Skeletal muscle cell (primary cell): ENCODE measurements at places on chromosomes 2 and 18.

DNA sequence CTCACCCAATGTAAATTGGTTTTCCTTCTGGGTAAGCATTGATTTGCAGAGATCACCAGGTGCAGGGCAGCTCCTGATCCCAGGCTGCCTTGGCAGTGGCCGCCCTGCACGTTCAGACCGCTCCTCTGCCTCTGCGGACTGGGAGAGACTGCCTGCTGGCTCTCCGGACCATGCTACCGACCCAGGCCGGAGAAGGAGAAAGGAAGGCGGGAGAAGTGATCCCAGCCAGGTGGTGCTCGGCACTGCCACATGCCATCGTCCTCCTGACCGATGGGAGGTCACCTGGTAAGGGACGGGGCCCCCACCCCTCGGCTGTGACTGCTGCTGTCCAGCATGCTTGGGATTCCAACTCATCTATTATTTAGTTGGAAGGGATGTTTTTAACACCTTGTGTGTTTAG, 108.1 kb upstream of the POU3F3 start:
- no peak for DNase-seq

DNA sequence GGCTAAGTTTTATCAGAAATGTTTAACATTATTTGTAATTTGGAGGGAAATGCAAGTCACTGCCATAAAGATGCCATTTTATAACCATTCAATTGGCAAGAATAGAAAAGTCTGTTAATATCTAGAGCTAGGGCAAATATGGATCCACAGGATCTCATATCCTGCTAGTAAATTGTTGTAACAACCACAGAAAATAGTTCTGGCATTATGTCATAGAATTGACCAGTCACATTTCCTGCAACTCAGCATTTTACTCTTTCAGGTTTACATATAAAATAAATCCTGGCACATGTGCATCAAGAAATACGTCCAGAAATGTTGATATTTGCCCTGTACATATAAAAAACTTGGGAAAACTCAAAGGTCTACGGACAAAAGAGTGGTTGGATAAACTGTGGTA, 32.9 kb downstream of the OSBPL6 start:
- DNase-seq: peak; percentile 32

GRCh38 chr2:176490061-176490861, 221.0 kb downstream of the MTX2 start:
- no peak for DNase-seq

DNA sequence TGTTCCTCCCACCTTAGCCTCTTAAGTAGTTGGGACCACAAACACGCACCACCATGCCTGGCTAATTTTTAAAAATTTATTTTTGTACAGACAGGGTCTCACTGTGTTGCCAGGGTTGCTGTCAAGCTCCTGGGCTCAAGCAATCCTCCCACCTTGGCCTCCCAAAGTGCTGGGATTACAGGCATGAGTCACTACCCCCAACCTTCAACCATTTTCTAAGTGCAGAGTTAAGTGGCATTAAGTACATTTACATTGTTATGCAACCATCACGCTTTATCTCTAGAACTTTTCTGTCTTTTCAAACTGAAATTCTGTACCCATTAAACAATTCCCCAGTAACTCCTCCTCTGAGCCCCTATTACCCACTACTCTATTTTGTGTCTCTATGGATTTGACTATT, 45.9 kb upstream of the AFF3 start:
- no peak for DNase-seq

DNA sequence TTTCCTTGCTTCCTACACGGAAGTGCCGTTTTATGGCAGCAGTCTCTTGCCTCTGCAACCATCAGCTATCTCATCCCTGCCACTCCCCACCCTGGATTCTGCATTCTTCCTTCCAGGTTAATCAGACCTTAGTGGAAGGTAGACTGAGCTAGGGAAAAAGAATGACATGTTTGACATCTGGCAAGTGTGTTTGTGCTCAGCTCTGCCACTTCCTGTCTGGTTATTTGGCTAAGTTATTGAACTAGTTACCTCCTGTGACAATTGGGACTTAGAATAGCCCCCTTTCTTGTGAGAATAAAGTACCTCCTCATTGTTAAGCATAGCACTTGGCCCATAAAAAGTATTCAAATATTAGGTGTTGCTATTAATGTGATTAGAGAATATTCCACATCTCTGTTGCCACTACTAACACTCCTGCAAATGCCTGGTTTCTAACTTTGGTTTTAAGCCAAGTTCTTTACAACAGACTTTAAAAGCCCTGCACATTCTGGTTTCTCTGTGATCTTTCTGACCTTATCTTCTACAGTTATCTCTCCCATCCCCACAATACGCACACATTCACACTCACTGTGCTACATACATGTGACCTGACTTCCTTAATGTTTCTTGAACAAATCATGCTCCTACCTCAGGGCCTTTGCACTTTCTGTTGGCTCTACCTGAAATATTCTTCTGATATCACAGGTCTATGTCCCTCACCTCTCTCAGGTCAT, 10.8 kb upstream of the MAPRE2 start:
- no peak for DNase-seq

DNA sequence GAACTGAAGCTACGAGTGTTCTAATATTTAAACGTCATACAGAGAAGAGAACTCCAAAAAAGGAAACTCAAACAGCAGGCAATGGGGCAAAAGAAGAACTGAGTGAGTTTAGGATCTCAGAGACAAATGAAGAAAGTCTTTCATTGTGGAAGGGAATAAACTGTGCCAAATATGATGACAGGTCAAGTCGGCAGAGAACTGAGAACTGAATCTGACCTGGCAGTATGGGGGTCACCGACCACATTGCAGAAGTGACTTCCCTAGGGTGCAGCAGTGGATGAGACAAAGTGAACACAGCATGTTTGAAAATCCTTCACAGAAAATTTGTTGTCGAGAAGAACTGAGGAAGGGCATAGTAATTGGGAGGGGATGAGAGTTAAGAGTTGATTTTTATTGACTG, 55.9 kb downstream of the TTC21B start:
- DNase-seq: no peak

DNA sequence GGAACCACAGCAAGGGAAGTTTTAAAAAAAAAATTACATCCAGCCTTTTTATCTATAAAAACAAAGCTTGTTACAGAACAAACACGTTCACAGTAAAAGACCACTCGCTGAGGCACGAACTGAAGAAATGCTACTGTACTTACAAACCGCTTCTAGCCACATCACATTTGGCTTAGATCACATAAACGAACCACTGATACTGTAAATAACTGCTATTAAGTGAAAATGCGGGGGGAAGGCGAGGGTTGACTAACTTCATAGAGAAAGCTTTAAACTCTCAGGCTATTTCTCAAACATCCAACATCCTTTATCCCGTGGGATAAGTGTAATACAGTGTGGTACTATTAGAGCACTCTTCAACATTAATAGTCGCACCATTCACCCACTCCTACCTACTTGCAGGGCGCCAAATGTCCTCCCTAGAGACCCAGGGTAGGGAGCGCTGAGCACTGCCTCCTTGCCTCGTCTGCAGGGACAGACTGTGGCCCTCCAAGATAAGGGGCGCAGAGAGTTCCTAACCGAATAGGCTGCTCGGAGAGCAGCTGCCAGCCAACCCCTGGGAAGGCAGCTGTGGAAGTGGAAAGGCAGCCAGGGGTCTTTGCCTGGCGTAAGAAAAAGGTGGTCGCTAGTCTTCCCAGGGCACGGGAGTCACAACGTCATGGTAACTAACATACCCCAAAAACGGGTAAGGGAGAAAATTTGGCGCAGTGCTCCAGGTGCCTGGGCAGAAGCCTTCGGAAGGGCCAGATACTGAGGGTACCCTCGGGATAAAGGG, 854 bp downstream of the GPR155 start:
- no peak for DNase-seq

- DNase-seq: no peak
Observed at GRCh38 chr2:45852450-45853150, 201.1 kb downstream of the PRKCE start.

- DNase-seq: no peak
Observed at GRCh38 chr2:55012672-55013484, 37.4 kb downstream of the RTN4 start.

DNA sequence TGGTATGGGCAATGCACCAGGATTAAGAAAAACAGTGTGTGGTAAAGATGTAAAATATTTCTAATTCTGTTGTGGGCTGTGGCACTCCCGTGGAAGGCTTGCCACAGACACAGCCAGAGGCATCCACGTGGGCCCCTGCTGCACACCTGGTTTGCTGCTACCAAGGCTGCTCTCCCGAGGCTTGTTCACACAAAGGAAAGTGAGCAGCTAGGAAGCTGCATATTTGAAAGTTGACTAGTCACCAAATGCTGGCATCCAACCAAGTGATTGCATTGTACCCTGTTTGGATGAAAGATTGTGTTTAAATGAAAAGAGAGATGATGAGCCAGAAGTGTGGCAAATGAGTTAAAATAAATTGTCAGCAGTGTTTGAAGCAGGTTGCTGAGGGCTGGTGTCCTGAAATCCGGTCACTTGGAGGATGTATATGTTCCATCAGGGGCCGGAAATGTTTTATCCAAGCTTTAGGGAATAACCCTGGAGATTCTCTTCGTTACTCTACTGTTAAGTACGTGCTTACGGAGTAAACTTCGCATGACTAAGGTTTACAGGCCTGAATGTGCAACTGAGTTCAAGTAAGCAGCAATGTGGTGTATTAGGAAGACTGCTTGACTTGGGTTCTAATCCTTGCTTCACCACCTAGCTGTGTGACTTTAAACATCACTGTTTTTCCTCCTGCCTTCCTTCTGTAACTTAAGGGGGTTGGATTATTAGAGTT, 86.1 kb downstream of the MSH2 start:
- peak; percentile 70 for DNase-seq

GRCh38 chr2:149732001-149732685, 144.6 kb upstream of the MMADHC start:
- DNase-seq: peak; percentile 64

DNA sequence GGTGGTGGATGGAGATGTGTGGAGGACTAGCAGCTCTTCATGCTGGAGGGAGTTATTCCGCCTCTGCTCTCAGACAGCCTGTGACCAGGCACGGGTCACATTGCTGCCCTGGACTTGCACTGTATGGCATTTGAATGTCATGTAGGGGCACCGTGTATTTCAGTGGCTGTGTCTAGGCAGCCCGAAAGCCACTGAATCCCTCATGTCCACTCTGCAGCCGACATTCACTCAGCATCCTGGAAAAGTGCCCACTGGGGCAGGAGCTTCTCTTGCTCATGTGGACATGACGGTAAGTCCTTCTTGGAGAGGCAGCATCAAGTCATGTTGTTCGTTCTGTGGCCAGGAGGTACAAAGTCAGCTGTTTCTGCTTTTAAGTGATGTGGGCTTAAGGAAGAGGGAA, 127.9 kb downstream of the SH3RF3 start:
- no peak for DNase-seq

- no peak for DNase-seq
Observed at GRCh38 chr18:45108754-45109153, 428.1 kb downstream of the SETBP1 start.

- DNase-seq: no peak
Observed at GRCh38 chr2:99555404-99555803, 65.6 kb upstream of the REV1 start.

- DNase-seq: no peak
Observed at GRCh38 chr2:24511894-24512293, 20.8 kb downstream of the NCOA1 start.

DNA sequence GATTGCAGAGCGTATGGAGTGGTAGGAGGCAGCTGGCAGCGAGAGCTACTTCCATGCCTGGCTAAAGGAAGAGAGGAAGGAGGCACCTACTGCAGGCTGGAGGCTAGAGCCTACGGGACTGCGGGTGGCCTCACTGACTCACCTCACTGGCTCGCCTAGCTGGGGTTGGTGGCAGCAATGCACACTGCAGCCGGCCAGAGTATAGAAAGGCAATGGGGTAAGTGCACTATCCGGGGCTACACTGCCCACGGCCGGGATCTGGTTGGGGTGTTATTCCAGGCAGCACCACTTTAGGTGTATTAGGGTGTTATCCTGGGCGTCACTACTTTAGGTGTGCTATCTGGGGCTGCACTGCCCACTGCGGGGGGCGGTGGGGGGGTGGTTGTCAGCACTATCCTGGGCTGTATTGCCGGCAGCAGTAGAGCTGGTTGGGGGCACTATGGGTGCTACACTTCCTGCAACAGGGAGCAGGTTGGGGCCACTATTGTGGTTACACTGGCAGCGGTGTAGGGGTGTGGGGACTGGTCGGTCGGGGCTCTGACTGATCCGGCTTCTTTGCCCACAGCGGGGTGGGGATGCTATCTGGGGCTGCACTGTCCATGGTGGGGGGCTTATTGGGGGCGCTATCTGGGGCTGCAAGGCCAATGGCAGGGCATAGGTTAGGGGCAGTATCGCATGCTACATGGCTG, 33.3 kb upstream of the ANKRD62 start:
- no peak for DNase-seq

DNA sequence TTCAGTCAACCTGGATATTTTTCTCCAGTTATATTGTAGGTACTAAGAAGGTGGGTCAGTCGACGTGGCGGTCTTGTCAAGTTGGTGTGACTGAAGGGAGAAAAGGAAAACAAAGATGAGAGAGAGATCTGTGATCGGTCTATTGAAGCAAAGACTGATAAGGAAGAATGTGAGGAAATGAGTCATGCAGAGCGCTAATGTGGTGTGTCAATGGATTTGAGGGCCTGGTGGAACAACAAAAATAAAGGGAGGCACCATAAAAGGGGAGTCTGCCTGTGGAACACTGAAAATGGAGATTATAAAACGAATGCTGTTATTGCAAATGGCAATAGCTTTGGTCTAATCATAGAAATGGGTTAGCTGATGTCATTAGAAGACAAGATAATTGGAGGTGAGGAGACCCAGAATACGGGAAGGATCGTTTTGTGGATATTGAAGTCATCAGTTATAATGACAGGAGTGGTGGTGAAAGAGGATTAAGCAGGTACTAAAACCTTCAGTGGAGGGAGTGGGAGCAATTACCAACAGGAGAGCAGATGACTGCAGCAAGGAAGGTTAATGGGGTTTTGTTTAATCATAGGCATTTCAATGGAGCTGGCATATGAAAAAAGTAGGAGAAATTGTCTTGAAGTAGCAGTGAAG, 599.1 kb upstream of the FSHR start:
- DNase-seq: no peak

DNA sequence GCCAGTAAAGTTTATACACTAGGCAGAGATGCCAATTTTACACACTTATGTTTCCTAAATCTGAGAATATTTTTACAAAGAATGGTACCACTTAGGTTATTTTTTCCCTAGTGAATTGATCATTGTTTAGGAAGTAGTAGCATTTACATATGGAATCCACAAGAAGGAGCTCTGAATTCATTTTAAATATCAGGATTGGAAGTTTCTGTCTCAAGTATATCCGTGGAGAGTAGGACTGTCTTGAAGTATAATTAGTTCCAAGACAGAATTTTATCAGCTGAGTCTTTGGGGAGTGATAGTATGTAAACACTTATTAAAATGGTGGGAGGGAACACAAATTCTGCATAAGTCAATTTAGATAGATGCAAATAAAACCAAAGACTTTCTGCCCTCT, 82.3 kb upstream of the FAM98A start:
- no peak for DNase-seq

DNA sequence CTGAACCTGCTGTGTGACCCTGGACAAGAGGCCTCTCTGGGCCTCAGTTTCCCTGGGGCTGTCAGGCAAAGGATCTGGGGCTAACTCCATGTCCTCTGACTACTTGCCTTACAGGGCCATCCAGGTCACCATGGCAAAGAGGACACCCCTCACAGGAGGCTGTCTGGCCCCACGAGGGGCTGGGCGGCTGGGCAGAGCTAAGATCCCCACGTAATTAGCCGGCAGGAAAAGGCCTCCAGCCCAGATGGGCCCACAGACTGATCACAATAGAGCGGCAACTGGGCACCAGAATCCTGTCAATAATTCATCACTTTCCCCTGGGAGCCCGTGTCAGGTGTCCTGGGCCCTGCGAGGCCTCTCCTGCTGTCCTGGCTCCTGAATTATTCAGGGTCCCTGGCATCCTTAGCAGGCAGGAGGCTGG, 44.8 kb upstream of the OTOF start:
- DNase-seq: no peak
